ENCODE measurements at places on chromosomes 7 and 10. TPM values are rescaled to one million over a fixed set of nuclear protein-coding genes. Genes with fewer than 3 reads are reported as not detected.

Gene GATA3
- 44.9 TPM for total RNA-seq

Gene GRM3
- total RNA-seq: not detected

Gene COL28A1
- total RNA-seq: not detected

Gene PBLD
- 1.3 TPM for total RNA-seq

Gene GIMAP4
- total RNA-seq: 186 TPM

Gene CCDC3
- not detected for total RNA-seq

Gene RPEL1
- 0.16 TPM for total RNA-seq

Gene RELN
- total RNA-seq: not detected

- no peak for DNase-seq
Observed at GRCh38 chr10:23408330-23408976, 30.4 kb upstream of the OTUD1 start.

DNA sequence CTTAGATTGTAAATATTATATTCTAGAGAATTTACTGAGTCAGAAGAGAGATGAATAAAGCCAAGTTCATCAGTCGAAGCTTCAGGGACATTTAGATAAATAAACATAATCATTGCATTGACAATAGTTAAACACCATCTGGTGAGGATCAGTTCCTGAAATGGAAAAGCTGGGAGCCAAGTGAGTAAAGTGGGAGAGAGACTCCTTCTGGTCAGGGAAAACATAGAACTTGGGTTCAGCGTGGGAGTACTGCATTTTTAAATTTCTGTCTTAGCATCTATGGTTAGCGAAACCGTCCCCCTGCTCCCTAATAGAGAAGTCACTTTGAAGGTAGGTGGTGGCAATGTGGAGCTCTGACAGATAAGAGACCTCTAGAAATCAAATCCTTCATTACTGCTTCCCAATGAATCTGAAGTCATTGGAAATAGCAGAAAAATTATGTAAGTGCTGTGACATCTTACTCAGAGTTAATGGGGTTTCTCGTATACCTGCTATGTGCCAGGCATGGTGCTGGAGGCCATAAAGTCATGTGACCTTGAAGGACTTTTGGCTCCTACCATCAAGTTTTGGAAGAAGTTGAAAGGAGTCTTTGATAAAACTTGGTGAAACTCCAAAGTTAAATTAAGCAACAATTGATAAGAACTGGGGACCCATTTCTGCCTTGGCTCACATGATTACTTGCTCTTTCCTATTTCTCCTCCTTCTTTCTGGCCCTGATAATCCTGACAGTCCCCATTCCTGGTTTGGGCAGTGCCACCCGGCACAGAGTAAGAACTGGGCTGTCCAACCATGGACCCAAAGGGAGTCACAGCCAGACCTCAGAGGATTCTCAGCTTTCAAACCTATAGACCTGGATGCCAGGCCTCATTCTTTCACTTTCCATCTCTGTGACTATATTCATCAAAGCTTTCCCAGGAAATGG is 211.2 kb downstream of the C7orf25 start:
- no peak for DNase-seq

GRCh38 chr7:103640031-103640779 is 194.2 kb upstream of the SLC26A5 start:
- DNase-seq: no peak

DNA sequence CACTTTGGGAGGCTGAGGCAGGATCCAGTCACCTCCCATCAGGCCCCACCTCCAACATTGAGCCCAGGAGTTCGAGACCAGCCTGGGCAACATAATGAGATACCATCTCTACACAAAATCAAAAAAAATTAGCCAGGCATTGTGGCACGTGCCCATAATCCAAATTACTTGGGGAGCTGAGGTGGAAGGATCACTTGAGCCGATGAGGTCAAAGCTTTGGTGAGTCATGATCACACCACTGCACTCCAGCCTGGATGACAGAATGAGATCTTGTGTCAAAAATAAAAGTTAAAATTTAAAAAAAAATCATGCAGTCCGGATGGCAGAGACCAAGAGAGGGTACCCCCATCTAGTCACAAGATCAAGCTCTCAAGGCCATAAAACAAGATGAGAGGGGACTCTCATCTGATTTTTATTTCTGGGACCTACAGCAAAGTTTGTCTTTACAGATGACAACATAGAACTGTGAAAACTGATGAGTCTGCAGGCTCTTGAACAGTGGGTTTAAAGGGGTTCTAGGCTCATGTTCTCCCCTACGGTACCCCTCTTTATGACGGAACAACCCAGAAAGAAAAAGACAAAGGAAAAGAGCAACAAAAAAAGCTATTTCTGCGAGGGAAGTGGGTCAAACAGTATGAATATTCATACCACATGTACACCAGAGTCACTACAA is 28.9 kb upstream of the CREB3L2 start:
- no peak for DNase-seq

- DNase-seq: no peak
Observed at GRCh38 chr7:50412973-50413372, 37.2 kb downstream of the FIGNL1 start.

- DNase-seq: no peak
Observed at GRCh38 chr7:117098457-117098856, 145.2 kb downstream of the ST7 start.

DNA sequence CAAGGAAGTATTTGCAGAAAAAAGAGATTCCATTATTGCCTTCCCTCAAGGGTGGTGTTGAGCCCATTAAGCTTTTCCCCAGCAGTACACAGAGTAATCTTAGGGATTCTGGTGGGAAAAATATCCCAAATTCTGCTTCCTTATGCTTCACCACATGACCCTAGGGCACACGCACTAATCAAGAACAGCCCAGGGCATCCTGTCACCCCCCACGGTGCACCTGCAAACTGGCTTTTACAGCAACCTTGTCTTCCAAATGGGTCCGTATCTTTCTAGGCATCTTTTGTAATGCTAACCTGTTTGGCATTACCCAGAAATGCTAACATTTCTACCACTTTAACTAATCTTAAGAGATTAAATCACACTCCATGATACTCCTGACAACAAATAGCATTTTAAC is 926 bp upstream of the C7orf33 start:
- no peak for DNase-seq

- no peak for DNase-seq
Observed at GRCh38 chr7:157434231-157434630, 97.4 kb downstream of the DNAJB6 start.

DNA sequence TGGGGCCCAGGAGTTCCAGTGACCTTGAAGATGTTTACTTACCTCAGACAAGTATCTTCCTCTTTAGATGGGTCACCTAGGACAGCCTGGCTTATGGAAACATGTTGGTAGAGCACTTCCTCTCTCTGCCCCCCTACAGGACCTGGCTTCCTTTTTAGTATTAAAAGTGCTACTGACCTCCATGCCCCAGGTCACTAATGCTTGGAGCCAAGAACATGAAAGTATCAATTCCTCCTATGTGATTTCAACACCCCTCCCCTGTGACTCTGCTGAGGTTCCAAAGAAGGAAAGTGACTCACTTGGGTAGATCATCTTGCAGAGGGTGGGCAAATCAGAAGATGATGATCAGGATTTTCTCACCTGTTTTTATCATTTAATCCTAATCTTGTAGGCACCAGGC is 125.3 kb upstream of the CCDC6 start:
- no peak for DNase-seq

DNA sequence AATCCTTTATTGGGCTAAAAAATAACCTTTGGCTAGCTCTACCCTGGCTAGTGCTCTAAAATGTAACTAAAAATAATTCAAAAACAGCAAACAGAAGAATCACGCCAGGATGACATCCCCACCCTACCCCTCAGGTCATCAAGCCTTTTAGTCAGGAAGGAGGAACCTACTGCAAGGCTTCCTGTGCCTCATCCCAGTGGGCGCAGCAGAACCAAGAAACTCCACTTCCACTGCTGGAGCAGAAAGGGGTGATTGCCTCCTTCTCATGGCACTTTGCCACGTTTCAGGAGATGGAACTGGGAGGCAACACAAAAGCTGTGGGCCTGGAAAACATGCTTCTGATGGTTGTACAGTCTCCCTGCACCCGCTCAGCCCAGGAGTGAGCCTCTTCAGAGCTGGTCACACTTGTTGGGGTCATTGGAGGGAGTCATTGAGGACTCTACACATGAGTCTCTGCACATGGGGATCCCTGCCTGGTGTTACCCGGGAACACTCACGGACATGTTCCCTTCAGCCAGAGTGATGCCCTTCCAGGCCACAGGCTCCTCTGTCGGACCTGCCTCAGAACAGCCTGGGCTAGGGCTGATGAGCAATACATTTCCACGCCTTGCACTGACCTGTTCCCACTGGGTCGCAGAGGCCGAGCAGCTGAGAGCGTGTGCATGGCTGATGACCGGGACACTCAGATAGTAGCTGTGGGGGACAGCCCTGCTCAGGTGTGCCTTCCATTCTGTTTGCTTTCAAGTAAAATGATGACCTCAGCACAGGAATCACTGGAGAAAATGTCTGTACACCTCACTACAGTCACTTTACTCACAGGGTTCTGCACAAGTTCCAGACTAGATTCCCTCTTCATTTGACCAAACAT is 355.3 kb downstream of the FGFR2 start:
- no peak for DNase-seq

DNA sequence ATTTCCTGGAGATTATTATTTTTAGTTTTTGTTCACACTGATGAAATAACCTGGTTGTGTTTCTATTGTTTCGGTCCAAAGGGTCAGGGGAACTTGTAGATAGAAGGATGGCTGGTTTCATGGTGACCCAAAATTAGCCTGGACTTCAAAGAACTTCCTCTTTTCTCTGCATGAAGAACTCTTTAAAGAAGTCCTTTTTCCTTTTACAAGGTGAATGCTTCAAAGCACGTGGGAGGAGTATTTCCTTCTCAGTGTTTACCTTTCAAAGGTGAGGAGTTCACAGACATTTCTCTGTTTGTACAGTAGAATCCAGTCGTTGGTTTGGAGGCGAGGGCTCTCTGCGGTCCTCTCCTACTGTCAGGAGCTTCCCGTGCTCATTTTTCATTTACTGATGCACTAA is 561.7 kb downstream of the GATA3 start:
- no peak for DNase-seq

- DNase-seq: no peak
Observed at GRCh38 chr7:111168182-111168581, 77.3 kb downstream of the LRRN3 start.

GRCh38 chr10:100826031-100826651 is 80.8 kb downstream of the PAX2 start:
- no peak for DNase-seq

DNA sequence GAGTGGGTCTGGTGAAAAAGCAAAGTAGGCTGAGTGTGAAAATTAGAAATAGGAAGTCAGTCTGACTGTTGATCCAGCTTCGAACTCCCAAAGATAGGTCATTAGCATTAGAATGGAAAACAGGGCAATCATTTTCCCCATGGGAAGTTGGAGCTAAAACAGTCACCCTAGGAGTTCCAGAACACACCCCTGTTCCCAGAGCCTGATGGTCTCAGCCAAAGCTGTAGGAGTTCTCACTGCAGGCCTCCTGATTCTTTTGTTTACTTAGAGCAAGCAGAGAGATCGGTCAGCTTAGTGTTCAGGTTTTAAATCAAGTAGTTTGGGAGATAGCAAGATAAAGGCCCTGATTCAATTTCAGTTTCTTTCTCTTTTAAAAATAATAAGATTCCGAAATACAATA is 28.8 kb upstream of the JCAD start:
- no peak for DNase-seq

DNA sequence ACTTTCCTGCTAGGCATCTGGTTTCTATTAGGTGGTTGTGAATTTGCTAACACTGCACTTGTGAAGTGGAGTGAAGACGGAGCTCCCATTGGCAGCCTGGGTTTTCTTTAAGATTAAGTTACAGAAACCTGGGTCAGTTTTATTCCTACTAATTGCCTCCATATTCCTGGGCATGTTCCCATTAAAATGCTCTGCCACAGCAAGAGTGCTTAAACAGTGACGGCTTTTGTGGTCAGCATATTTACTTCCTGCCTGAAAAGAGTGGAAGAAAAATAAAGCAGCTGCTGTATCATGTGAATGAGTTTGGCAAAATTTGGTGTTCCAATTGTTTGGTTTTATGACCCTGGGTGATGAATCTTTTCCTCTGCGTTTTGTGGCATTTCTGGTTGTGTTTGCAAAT is 96.9 kb upstream of the PLXDC2 start:
- DNase-seq: no peak

GRCh38 chr7:79590391-79590790 is 136.9 kb upstream of the MAGI2 start:
- DNase-seq: no peak

- no peak for DNase-seq
Observed at GRCh38 chr7:94179466-94179865, 175.3 kb upstream of the BET1 start.

GRCh38 chr10:75021379-75022249 is 89.8 kb upstream of the SAMD8 start:
- no peak for DNase-seq

DNA sequence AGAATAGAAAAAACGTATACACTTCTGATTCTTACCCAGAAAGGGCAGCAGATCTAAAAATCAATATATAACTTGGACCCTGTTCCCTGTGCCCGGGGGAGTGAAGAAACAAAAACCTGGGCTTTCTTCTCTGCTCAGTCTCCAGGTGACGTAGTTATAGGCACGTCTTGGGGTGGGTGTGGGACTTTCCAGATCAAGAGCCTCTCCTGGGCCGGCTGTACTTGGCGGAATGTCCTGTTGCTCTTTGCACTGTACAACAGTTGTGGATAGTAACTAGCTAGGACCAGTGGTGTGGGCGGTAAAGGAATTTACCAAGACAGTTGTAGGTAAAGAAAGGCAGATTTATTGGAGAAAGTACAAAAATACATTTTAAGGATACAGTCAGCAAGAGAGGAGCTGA is 40.4 kb upstream of the STEAP4 start:
- DNase-seq: no peak

DNA sequence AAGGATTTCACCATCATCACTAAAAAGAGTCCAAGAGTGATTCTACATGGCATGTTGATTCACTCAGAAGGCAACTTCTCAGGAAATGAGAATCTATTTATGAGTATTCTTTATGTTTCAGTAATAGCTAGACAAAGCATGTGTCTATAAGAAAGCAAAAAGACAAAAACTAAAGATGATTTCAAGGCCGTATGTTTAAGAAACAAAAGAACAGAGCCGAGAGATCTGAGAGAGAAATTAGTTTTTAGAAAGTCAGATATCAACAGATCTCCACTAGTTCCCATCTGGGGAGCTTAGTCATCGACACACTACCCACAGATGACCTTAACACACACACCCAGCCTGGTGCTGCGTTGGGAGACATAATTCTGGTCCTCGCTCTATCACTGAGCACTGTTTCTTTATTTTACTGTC is 21.0 kb downstream of the PIP4K2A start:
- DNase-seq: peak; percentile 20

DNA sequence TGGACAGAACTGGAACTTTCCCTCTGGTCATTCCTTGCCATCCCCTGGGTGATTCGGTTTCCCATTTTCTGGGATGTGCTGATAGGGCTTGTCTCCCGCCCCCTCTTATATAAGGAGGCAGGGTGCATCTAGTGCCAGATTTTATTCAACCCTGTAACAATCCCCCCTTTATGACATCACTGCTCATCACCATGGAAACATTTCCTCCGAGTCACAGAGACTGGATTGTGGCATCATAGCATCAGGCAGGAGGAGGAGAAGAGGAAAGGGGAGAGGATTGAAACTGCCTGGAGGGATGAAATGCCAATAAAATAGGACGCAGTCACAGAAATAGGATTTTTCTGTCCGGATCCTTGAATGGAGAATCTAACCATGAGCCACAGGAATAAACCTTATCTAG is 25.0 kb downstream of the SORCS3 start:
- DNase-seq: no peak

Data from activated CD8-positive, alpha-beta T cell treated with anti-CD3 and anti-CD28 coated beads, Interleukin-2, amount 10 ng/mL, durations not matched to agents 7 days and 5 days (primary cell).